ENCODE measurements at places on chromosomes 2 and 18.

DNA sequence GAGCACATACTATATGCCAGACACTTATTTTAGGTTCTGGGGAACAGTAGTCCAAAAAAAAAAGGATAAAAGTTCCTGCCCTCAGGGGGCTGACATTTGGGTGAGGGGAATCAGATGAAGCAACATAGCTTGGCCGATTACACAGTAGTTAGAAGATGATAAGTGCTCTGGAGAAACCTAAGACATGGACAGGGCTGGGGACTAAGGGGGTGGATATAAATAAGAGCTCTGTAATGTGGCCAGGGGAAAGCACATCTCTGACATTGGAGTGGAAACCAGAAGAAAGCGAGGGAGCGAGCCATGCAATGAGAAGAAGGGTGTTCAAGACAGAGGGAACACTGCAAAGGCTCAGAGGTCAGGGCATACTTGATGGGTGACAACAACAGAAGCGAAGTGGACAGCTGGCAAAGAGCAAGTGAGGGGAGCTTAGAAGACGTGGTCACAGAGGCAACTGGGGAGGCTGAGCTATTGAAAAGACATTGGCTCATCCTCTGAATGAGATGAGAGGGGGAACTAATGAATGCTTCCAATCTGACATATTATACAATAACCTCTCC lies 11.4 kb downstream of the TMEM182 start:
- no peak for DNase-seq

DNA sequence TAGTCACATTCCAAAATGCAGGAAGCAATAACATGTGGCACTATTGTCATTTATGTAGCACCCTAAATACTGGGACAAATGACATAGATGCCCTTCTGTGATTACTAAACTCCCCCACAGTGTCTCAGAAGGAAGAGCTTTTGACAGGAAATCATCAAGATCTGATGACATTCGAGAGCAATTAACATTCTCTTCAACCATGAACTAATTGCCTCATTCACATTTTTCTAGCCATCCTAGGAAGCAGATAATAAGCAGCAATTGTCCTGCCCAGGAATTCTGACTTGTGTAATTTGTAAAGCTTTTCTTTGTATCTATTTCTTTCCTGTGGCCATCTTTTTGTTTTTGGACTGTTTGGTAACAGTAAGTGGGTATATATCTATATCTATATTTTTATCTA lies 292.6 kb downstream of the TGIF1 start:
- DNase-seq: no peak

GRCh38 chr18:13136904-13137669 lies 81.5 kb upstream of the LDLRAD4 start:
- peak; percentile 29 for DNase-seq

DNA sequence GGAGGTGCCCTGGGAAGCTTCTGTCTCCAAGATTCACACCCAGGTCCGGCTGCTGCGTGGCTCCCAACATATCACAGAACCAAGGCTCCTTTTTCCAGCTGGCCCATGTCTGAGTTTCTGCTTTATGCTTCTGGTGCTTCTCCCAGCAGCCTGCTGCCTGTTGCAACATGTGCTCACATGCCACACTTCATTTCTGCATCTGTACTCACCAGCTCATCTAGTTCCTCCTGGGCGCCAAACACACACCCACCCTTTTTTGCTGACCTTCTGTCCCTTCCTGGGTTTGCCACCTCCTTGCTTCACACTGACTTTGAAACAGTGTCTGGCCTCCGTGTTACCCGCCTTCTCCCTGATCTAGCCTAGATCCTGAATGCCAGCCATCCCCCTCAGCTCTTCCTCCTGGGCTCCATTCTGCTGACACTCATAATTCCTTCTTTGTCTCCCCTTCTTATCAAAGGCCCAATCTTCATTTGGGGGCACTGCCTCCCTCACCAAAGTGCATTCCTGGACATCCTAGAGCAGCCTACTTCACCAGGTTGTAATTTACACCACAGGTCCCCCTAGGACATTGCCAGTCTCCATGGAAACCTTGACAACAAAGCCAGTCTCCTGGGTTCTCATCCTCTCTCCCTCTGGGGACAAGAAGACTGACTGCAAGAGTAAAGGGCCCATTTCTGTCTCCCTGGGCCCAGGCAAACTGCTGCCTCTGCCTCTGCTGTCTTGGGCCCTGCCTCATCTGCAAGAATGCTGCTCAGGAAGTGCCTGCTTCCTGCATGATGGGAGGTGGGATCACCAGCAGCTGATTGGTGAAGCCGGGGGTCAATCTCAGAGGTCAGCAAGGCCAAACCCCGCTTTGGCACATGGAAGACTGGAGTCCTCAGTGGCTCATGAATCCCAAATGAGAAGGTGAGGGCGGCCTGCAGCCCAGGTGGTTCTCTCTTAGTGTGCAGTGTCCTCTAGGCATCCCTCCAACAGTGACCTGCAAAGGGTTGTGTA lies 13.9 kb upstream of the PROM2 start:
- DNase-seq: peak; percentile 9

DNA sequence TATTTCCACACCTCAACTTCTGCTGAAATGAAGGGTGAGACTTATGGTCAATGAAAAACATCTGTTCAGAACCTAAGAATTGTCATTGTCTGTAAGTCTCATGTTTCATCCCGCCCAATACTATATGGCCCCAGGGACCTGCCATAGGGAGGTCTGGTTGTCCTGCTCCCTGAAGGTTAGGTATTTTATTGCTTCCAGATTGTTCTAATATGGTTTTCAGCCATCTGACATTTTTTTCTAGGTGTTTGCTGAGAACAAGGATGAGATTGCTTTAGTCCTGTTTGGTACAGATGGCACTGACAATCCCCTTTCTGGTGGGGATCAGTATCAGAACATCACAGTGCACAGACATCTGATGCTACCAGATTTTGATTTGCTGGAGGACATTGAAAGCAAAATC lies 7.3 kb downstream of the XRCC5 start:
- DNase-seq: no peak

DNA sequence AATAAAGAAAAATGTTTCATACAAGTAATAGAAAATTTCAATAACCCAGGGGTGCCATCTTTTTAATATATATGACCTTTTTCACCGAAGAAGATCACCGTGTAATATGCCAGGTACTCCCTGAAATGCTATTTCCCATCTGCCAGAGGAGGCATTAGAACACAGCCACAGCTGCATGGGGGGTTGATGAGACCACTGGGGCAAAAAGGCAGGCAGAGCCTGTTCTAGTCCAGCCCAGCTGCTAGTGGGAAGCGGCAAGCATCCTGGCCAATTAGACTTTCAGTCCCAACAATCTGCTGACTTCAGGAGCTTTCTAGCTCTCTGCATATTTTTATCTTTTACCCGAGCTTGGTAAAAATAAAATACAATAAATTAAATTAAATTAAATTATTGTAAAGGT lies 362.6 kb downstream of the RIT2 start:
- DNase-seq: no peak

GRCh38 chr18:29181151-29181901 lies 1004.4 kb upstream of the CDH2 start:
- peak; percentile 96 for DNase-seq

- no peak for DNase-seq
Observed at GRCh38 chr2:230000118-230000841, 68.4 kb downstream of the SLC16A14 start.

DNA sequence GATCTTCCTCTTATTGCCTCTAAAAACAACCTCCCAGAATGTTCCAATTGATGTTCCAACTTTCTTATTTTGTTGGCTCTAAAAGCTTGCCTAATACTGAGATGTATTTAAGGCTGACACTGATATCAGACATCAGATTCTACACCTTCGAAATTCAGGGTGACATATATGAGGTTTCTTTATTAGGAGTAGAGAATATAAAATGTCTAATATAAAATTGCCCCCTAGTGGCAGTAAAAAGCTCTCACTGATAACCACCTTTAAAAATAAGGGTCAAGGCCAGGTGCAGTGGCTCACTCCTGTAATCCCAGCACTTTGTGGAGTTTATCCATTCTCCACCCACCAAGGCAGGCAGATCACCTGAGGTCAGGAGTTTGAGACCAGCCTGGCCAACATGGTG lies 789.7 kb upstream of the SLC39A10 start:
- peak; percentile 3 for DNase-seq

DNA sequence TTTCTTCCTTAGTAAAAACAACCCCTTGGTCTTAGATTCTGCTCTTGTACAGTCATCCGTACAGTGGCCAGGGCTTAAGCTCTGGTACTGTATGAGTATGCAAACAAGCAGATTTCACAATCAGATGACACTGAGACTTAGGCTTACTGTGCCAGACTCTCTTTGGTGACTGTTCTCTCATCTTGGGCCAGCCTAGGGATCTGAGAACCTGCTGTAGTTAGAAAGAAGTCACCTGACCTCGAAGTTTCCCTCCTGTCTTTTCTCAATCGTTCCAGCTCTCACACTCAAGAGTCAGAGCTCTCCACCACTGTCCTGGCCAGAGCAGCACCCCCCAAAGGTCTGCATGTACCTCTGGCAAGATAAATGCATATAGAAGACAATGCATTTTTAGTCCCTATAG lies 63.2 kb downstream of the ZEB2 start:
- DNase-seq: peak; percentile 98

- no peak for DNase-seq
Observed at GRCh38 chr2:232688201-232688600, 8.9 kb upstream of the GIGYF2 start.

DNA sequence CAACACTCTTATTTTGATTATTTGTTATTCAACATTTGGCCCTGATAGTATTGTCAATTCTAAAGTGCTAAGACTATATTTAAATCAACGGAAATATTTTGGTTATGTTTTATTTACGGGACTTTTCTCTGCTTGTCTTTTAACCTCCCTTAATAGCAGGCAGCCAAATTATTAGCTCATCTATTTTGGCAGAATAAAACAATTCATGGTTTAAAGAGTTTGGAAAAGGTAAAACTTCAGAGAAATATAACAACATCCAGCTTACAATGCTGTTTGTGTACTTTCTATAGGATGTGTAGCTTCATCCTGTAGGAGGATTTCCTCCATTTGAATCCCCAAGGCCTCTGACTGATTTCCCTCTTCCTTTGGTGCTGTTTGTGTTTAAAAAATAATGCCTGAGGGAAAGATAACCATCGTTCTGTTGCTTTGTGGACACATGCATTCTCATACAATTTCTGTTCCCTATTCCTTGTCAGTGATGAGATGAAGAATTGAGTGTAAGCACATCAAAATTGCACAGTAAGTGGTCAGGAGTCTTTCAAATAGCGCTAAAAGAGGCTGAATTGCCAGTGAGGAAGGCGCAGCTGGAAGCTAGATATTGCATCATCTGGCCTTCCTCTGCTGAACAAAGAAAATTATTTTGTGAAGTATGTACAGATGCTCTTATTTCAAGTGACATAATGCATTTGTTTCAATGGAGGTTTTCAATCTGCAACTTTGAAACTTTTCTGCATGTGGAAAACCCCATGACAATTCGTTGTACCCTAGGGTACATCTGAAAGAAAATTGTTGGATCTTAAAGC lies 80.3 kb downstream of the CD28 start:
- peak; percentile 71 for DNase-seq

Measured in iris pigment epithelial cell (primary cell).